ENCODE measurements at places on chromosomes 2 and 18.

DNA sequence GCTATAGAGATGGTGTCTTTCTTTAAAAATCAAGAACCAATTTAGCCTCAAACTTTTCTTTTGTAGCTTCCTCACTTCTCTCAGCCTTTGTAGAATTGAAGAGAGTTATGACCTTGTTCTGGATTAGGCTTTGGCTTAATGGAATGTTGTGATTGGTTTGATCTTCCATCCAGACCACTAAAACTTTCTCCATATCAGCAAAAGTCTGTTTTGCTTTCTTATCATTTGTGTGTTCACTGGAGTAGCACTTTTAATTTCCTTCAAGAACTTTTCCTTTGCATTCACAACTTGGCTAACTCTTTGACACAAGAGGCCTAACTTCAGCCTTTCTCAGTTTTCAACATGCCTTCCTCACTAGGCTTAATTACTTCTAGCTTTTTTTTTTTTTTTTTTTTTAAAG is 193.1 kb downstream of the ACOXL start:
- DNase-seq = no peak

DNA sequence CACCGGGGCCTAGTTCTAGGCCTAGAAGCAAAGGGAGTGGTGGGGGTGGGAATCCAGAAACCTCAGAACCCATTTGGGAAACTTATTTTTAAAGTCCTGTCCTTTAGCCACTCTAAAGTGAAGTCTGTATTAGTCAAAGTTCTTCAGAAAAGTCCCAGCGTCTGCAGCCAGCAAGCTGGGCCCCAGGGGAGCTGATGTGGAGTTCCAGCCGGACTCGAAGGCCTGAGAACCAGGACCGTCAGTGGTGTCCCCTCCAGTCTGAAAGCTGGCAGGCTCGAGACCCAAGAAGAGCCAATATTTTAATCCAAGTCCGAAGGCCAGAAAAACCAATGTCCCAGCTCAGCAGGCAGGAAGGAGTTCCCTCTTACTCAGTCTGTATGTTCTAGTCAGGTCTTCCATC is 32.4 kb downstream of the ID2 start:
- no peak for DNase-seq

DNA sequence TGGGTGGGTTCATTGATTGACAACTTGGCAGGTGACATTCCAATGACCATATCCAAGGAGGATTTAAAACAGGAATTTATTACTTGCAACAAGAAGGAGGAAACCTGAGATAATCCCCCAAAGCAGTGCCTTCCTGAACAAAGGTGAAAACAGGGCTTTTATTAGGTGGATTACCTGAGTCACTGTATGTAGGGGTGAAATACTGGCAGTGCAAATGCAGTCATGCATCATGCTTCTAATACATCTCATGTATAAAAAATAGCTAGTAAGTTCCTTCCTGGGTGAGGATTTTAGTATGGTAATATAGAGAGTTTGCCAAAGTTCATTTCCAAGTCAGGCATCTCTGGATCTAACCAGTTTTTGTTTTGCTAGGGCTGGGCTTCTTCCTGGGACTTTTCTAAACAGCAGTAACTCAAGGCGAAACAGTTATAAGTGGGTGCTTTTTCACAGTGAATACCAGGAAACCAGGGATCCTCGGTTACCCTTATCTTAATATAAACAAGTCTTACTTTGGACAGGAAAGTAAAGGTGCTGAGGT is 583.4 kb upstream of the LRRTM1 start:
- DNase-seq = no peak

GRCh38 chr2:241509155-241509784 is 886 bp upstream of the STK25 start:
- DNase-seq = no peak

DNA sequence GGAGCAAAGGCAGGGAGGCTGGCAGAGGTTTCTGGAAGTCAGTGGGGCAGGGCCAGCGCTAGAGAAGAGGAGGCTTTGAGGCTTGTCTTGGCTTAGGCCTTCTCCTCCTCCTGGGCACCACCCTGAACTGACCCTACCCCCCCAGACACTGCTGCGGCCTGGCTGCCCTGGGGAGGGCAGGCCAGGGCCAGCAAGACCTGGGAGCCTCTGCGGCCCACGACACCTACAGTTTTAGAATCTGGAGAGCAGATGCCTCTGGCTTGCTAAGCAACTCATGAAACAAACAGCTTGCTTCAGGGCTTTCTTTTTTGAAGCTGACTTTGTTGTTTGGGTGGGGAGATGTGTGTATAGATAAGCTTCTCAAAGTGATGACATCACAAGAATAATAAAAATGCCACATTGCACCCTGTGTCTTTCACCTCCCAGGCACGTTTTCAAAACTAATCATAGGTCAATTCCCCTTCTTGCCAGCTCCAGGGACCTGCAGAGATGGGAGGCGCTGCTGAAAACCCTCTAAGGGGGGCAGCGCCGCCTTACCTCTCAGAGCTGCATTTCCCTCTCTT is 46.2 kb upstream of the SMAD7 start:
- DNase-seq = peak; percentile 19
